Kidney glomerular epithelial cell (primary cell): ENCODE measurements at places on chromosomes 7 and 10.

- DNase-seq = no peak
Measured at GRCh38 chr7:8433477-8434289, at the start of gene NXPH1. Gene NXPH1, plus strand, starts transcription at chr7:8433609.

DNA sequence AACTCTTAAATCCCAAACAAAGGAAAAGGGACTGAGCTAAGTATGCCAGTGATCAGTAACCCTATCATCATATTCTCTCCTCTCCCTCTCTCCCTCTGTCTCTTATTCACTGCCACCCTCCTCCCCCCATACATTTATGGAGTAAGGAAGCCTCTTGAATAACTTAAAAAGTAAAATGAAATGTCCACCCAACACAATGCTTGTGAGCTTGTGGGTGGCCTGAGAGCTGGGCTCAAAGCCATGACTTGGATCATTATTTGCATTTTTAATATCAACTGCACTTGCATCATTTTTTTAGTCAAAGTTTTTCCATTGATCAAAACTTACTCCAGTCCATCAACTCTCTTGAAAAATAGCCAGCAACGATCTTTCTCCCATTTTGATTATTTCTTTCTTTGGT lies 46.8 kb downstream of the FAM107B start:
- no peak for DNase-seq

DNA sequence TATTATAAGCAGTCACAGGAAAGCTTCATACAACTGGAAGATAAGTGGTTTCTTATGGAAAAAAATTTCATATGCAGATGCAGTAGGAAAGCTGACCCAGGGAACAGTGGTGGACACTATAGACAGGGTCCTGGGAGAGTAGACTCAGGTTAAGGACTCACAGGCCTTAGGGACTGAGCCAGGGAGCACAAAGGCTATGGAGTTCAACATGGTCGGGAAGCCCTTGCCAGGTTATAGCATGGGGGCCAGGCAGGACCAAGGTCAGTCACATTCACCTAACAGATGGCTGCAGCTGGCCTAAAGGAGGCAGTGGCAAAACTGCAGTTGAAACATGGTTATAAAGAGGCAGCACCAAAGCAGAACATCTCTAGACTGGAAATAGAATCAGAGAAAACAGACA lies 54.9 kb upstream of the UNC5B start:
- no peak for DNase-seq

GRCh38 chr10:43035800-43036199 lies 41.1 kb upstream of the RET start:
- no peak for DNase-seq

- no peak for DNase-seq
Measured at GRCh38 chr10:969473-970150, 18.6 kb upstream of the GTPBP4 start.

DNA sequence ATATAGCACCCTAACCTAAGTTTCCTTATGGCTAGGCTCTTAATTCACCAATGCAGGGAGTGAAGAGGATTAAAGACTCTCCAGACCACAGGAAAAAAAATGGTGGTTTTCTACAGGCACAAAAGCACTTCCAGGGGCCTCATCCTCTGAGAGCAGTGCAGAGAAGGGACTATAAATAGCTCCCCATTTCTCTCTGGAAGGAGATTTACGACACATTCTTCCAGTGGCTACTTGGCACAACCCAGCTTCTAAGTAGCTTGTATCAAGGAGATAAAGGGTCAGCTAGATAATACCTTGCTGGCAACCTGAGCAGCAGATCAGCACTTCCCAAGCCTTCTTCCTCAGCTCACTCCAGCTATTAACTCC lies 73.5 kb downstream of the CRPPA start:
- DNase-seq = peak; percentile 38
